Small intestine (tissue), 16 donors: ENCODE measurements at places on chromosomes 1 and 21. TPM values are rescaled to one million over a fixed set of nuclear protein-coding genes. Genes with fewer than 3 reads are reported as not detected.

DNA sequence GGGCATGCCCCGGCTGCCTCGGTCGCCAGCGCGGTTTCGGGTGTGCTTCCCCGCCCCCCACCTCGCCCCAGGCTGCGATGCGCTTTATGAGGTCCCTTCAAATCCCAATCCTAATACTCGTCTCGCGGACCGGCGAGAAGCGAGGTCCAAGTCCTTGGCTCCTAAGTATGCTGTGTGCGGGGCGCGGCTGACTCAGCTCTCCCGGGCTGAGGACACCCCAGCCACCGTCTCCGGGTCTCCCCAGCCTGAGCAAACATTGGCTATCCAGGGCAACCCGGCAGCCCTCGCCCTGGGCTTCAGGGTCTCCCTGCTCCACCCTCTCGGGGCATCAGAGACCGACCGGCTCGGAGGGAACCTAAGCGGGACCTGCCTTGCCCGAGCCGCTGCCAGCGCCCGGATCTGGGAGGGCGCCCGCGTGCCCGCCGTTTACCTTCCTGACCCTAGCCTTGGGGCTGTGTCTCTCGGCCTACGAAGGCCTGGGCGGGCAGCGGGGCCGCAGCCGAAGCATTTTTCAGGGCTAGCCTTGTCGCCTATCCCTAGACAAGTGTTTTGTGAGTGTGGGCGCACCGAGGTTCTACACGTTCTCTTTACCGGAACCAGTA is 1.2 kb downstream of the ITPKB start:
- peak; percentile 84 for DNase-seq

DNA sequence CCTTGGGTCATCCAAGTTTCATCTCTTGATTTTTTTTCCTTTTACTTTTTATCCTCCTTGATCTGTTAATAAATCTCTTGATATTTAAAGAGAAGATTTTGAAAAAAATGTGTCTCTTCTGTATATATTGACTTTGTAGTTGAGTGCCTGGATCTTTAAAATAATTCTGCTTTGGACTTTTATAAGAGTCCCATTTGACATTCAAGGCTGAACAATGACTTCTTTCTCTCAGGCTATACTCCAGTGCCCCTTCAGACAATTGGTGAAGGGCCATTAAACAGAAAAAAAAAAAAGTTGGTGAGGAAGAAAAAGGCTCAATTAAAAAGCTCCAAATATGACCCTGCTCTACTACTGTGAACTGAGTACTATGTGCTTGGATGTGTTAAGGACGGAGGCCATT is 40.9 kb upstream of the CITED4 start:
- no peak for DNase-seq

DNA sequence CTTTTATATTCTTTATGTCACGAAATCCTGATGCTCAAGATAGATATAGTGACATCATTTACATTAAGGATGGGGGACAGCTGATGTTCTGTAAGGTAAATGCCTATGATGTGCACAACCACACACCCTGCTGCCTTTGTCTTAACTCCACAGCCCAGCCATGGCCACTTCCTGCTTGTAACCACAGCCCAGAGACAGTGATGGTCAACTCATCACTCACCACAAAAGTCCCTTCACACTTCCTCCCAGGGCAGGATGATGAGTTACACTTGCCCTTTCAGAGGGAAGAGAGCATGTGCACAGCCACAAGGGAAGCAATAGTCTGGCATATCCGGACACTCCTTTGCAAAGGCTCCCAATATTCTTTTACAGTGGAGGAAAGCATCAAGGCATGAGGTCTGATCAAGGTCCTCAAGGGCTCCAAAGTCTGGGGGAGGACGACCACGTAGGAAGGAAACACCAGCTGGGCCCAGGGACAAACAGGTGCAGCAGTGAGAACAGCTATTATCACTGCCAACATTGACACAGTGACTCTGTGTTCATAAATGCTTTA is 53.8 kb downstream of the PLPP3 start:
- DNase-seq: peak; percentile 31

- DNase-seq: no peak
Measured at GRCh38 chr1:230317823-230318819, 108.0 kb downstream of the PGBD5 start.

DNA sequence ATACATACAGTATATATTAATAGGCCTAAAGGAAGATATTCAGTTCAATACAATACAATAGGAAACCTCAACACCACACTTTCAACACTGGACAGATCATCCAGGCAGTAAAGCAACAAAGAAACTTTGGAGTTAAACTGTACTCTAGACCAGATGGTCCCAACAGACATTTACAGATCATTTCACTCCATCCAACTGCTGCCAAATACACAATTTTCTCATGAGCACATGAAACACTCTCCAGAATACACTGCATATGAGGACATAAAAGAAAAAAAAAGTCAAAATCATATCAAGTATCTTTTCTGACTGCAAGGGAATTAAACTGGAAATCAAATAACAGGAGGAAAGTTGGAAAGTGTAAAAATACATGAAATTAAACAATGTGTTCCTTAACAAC is 607.5 kb upstream of the BRINP3 start:
- DNase-seq: no peak

GRCh38 chr1:225871359-225872074 is 10.7 kb downstream of the TMEM63A start:
- no peak for DNase-seq

DNA sequence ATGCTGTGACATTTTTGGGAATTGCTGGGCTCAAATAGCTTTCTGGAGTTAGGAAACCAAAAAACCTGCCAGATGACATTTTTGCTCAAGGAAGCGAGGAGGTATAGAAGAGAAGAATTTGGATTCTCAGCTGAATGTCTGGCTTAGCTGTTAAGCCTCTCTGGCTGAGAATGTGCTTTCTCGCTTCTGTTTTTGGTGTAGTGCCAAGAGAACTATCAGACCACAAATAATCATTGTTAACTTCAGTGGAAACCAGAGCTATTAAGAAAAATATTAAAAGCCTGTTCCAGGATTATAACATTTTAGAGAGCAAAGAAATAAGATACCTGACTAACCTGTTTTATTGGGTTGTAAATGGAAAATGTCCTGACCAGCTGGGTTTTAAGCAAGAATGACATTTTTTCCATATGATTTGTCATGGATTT is 39.5 kb upstream of the DIPK1A start:
- no peak for DNase-seq

- no peak for DNase-seq
Measured at GRCh38 chr1:78240755-78241154, 195.0 kb downstream of the GIPC2 start.

- DNase-seq: no peak
Measured at GRCh38 chr1:92211166-92211565, 6.5 kb upstream of the C1orf146 start.

GRCh38 chr1:53513846-53514245 is 54.6 kb downstream of the DMRTB1 start:
- no peak for DNase-seq

GRCh38 chr1:37922767-37923550 is 23.9 kb downstream of the INPP5B start:
- DNase-seq: no peak

- no peak for DNase-seq
Measured at GRCh38 chr1:222570837-222571236, 18.9 kb downstream of the TAF1A start.

DNA sequence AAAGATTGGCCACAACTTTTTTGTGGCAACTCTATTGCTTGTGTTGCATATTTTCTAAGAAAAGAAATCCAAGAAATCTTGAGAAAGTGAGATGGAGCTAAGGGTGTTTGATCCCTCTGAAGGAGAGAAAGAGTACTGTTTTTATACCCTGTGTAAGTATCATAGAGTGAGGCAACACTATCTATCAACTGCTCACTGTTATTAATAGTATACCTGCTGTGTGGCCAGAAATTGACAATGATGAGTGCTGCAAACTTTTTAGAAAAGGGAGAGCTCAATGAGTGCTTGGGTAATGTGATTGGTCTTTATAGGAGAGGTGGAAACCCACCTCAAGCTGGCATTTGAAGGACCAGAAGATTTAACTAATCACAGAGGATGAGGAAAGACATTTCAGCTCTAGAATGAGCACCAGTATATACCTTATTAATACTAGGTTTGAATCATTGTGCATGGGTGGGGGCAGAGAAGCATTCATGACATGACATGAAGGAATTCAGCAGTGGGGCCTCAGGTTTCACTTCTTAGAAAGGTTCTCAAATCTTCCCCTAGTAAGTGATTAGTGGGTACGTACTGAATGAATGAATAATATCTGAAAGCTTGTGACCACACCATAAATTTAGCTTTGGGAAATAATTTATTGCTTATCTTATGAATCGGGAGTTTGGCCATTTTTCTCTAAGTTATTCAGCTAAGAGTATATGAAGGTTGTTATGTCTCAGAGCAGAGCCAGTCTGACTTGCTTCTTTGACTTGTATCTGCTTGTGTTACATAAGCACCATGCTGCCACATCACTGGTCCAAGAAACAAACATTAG is 169.2 kb upstream of the SGIP1 start:
- DNase-seq: no peak

GRCh38 chr1:37124501-37124900 is 90.2 kb upstream of the GRIK3 start:
- no peak for DNase-seq

GRCh38 chr1:117735045-117735992 is 129.5 kb downstream of the TENT5C start:
- DNase-seq: peak; percentile 66

DNA sequence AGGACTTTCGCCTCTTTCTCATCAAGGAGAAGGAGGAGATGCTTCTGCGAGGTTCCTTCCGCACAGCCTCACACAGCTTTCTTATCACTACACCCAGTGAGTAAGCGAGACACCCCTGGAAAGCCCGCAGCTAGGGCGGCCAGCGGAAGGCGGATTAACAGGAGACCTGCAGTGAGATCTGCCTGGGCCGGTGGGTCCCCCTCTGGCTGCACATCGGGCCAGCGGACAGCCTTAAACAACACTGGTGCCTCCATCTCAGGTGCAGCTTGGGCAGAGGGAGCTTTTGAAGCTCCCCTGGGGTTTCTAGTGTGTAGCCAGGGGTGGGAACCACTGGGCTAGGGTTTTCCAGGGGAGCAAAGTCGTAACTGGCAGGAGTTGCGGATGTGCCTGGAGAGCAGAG is 17.5 kb upstream of the MTARC1 start:
- DNase-seq: no peak

DNA sequence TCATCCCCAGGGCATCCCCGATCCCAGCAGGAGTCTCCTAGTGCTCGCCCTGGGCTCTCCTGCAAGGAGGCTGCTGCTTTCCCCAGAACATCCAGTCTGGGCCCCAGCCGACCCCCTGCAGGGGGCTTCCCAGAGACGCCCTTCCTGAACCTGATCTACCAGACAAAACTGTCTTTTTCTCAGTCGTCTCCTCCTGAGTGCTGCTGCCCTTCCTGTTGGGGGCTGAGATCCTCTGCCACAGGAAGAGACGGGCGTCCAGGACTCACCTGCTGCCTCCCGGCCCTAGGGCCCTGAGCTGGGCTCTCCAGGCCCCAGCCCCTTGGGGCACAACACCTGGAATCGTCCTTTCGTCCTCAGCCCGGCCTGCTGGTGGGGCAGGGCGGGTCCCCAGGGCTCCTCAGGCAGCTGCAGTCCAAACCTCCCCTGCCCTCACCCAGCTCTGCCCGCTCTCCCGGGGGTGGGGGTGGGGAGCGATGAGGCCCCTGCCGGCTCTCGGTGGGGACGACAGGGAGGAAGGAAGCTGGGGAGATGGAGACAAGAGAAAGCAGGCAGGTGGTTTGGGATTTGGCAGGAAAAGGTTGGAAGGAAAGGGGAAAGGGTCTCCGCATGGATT is 36.9 kb downstream of the TP73 start:
- DNase-seq: no peak

OVAAL gene
- polyA plus RNA-seq: not detected

RCSD1 gene
- polyA plus RNA-seq: 6.9 TPM

ARTN gene
- polyA plus RNA-seq: 0.81 TPM

LRRC53 gene
- polyA plus RNA-seq: not detected

APCS gene
- polyA plus RNA-seq: not detected

ITLN1 gene
- polyA plus RNA-seq: 152 TPM

DNALI1 gene
- 5.7 TPM for polyA plus RNA-seq

PRMT6 gene
- 23.8 TPM for polyA plus RNA-seq

PLEKHN1 gene
- polyA plus RNA-seq: 0.81 TPM

KPRP gene
- polyA plus RNA-seq: not detected

PTGFR gene
- 0.90 TPM for polyA plus RNA-seq
